ENCODE measurements at places on chromosomes 12 and 14. TPM values are rescaled to one million over a fixed set of nuclear protein-coding genes. Genes with fewer than 3 reads are reported as not detected.

DNA sequence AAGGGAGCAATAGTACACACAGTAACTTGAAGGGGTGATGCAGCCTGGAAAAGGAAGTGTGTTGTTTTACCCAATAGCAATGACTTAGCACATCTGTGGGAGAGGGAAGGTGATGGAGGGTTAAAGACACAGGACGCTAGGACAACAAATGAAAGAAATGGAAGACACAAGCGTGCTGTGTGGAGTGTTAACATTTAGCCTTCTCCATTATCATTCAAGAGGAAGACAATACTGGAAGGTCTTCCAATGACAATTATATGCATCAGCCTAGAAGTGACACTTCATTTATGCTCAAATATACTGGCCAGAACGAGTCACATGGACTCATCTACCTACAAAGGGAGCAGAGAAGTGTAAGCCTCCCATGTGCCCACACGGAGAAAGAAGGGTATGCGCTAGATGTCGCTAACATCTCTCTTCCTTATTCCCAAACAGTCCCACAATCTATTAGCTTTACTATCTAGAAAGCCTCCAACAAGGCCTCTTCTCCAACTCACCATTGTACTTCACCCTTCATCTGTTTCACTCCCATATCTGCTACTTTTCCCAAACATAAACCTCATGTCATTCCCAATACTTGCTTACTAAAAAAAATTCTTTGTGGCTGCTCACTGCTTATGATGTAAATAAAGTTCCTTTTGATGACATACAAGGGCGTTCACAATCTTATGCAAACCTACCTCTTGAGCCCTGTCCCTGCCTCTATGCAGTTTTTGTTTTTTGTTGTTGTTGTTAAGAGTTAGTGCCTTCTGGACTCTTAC lies 20.3 kb downstream of the PPM1H start:
- no peak overlapping the region for H3K27ac ChIP-seq
- H3K27me3 ChIP-seq, result peaks cover 12% of the 10 kb centered on the region
- H3K36me3 ChIP-seq, result no peaks in the 10 kb centered on the region
- H3K4me1 ChIP-seq, result no peaks in the 10 kb centered on the region

GRCh38 chr12:47317175-47317915 lies 237.6 kb upstream of the AMIGO2 start:
- H3K27me3 ChIP-seq, result no peaks in the 10 kb centered on the region
- peaks cover 6% of the 10 kb centered on the region for H3K36me3 ChIP-seq
- peak overlapping the region; percentile 77 for H3K27ac ChIP-seq
- peak; percentile 28 for DNase-seq
- peak overlapping the region; percentile 29 for H3K4me3 ChIP-seq

DNA sequence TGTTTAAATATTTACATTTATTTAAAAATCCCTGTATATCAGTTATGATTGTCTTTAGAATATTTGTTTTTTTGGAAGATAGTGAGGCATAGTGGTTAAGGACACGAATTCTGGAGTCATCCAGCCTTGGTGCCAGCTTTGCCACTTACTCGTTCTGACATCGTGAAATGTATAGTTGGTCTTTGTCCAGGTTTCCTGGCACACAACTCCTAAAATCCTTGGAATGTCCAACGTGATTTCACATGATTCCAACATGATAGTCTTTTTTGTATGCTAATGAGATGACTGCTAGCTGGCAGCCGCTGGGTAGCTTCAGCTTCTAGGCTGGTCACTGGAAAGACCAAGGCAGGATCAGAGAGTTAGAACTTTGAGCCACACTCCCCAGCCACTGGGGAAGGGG lies 64.8 kb downstream of the PRICKLE1 start:
- DNase-seq, result no peak
- no peak overlapping the region for H3K27ac ChIP-seq
- no peak overlapping the region for H3K4me3 ChIP-seq
- H3K27me3 ChIP-seq, result no peaks in the 10 kb centered on the region
- H3K36me3 ChIP-seq, result no peaks in the 10 kb centered on the region

DNA sequence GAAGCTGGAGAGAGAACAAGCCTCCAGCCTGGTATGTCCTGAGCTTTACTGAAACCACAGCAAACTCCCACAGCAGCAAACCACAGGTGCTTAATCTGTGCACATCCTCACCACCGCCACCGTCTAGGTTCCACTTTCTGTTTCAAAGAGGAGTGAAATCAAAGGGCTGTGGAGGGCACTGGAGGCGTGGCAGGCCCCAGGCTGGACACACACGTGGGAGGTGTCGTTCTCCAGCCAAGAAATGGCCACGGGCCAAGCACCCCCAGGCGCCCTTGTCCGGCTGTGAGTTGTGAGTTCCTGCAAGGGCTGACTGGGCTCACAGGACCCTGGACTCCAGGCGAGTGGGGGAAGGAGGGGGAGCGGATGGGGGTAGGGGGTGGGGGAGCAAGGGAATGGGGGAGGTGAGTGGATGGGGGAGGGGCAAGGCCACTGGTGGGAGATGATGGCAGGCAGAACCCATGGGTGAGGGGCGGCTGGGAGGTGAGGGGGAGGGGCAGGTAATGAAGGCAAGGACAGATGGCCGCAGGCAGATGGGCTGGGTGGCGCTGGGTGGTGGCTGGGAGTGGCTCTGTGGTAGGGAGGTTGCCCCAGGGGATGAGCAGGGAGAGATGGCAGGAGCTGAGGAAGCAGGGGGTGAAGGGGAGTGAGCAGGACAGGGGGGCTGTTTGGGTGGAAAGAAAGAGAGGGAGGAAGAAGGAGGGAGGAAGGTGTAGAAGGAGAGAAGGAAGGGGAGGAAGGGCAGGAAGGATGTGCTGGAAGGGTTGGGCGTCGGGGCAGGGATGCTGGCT lies 86.7 kb downstream of the NCOR2 start:
- peaks cover 44% of the 10 kb centered on the region for H3K36me3 ChIP-seq
- no peaks in the 10 kb centered on the region for H3K27me3 ChIP-seq
- peak overlapping the region; percentile 22 for H3K4me3 ChIP-seq
- H3K27ac ChIP-seq, result peak overlapping the region; percentile 81
- DNase-seq, result peak; percentile 85

GRCh38 chr12:43453761-43454160 lies 98.2 kb downstream of the ADAMTS20 start:
- no peaks in the 10 kb centered on the region for H3K4me1 ChIP-seq
- H3K27ac ChIP-seq, result no peak overlapping the region
- no peaks in the 10 kb centered on the region for H3K36me3 ChIP-seq
- no peak overlapping the region for H3K4me3 ChIP-seq
- H3K27me3 ChIP-seq, result no peaks in the 10 kb centered on the region
- DNase-seq, result no peak

- H3K27me3 ChIP-seq, result no peaks in the 10 kb centered on the region
- H3K27ac ChIP-seq, result peak overlapping the region; percentile 89
- peak; percentile 40 for DNase-seq
- peak overlapping the region; percentile 66 for H3K4me3 ChIP-seq
These were observed 19.6 kb downstream of the ASB2 start for GRCh38 chr14:93956514-93957332.

DNA sequence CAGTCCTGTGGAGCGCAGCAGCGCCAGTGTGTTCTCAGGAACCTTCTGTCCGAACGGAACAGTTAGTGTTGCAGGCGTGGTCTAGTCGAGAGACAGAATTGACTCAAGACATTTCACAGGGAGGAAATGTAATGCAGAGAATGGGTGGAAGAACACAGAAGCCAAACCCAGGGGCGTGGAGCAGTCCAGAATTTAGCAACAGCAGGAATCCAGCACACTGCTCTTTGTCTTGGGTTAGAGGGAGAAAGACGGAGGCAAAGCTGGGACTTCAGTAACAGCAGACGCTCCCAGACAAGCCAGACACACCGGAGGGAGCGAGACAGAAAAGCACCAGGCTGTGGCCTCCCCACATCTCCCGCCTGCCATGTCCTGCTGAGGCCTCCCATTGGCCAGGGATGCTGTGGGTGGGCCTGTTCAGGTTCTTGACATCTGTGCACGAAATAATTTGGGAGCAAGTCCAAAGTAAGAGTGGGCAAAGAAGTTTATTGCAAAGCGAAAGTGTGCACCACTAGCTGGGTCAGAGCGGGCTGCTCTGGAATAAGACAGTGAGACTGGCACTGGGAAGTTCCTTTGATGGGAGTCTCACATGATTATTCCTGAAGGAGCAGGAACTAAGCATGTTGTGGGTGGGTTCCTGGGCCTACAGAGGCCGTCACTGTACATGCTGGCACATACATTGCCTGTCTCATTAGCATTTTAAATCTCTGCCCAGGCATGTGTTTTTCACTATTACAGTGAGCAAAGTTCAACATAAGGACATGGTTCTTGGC lies 339.3 kb upstream of the SFSWAP start:
- H3K27me3 ChIP-seq, result no peaks in the 10 kb centered on the region
- H3K36me3 ChIP-seq, result no peaks in the 10 kb centered on the region
- no peak for DNase-seq
- H3K27ac ChIP-seq, result no peak overlapping the region

GRCh38 chr12:46435625-46436024 lies 63.1 kb upstream of the SLC38A2 start:
- H3K36me3 ChIP-seq, result peaks cover 5% of the 10 kb centered on the region
- H3K4me1 ChIP-seq, result peaks cover 8% of the 10 kb centered on the region
- H3K27ac ChIP-seq, result no peak overlapping the region
- H3K27me3 ChIP-seq, result no peaks in the 10 kb centered on the region

GRCh38 chr14:84750763-84751554 lies 779.0 kb upstream of the FLRT2 start:
- H3K4me1 ChIP-seq, result no peaks in the 10 kb centered on the region
- H3K4me3 ChIP-seq, result no peak overlapping the region
- no peak overlapping the region for H3K27ac ChIP-seq
- no peak for DNase-seq
- H3K27me3 ChIP-seq, result no peaks in the 10 kb centered on the region

PIANP gene
- not detected for total RNA-seq

RFLNA gene
- total RNA-seq, result not detected

OR4K5 gene
- total RNA-seq, result not detected

PXN gene
- 236 TPM for total RNA-seq

EFCAB11 gene
- total RNA-seq, result 8.6 TPM

Data from activated CD4-positive, alpha-beta T cell treated with anti-CD3 and anti-CD28 coated beads, Interleukin-2, amount 10 ng/mL, durations not matched to agents 7 days and 5 days (primary cell).